ENCODE measurements at places on chromosomes 13 and 19.
A peak's percentile ranks its signal among the peaks of the same experiment; 100 is the strongest.

- DNase-seq: no peak
These were observed 634.4 kb upstream of the KLF12 start for GRCh38 chr13:74768521-74769085.

GRCh38 chr19:52689843-52690368, 44.9 kb downstream of the ZNF611 start:
- no peak for DNase-seq

GRCh38 chr19:45601524-45602374, at the start of gene GPR4:
Gene GPR4, minus strand, starts transcription at chr19:45602212. Its CDS starts 10,346 bp downstream, at chr19:45591866.
- no peak for DNase-seq

GRCh38 chr13:98405107-98405571, 171.8 kb downstream of the STK24 start:
- peak; percentile 55 for DNase-seq

DNA sequence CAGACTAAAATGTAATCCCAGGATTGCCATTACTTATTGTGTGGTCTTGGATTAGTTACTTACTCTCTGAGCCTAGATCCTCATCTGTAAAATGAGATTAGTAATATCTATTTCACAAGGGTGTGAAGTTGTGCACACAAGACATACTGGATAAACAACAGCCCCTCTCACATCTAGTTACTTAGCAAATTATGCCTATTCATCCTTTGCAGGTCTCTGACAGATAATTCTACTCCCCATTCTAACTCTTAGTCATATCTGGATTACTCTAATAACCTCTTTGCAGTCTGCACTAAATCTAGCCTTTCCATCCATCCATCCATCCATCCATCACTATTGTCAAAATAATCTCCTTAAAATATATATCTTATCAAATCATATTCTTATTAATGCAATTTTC, 12.4 kb downstream of the MTRF1 start:
- DNase-seq: no peak

DNA sequence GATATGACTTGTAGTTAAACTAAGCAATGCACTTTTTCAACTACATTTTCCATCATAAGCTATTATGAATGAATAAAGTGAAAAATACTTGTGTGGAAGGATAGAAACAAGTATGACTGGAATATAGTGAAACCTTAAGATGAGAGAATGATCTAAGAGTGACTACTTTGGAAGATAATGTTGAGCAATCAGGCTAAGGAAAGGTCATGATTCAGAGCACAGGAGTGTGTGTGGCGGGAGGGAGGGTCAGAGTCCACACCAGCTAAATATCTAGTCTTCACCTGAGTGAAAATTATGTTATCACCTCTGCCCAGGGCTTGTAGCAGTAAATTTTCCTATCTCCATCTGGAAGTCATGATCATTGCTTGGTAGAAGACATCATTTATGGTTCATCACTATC, 833.4 kb upstream of the ATXN8OS start:
- no peak for DNase-seq

DNA sequence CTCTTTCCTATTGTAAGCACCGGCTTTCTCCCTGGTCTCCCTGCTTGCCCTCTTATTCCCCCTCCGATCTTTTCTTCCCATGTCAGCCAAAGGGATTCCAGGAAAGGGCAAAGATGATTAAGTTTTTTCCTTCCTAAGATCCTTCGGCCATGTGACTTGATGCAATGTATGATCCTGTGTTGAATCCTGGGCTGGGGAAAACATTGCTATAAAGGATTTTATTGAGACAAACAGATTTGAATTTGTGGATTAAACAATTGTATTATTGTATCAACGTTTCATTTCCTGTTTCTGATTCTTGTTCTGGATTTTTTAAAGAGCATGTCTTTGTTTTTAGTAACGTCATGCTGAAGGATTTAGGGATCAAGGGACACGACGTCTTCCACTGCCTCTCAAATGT, 16.9 kb upstream of the ZNF541 start:
- no peak for DNase-seq

GRCh38 chr19:45897261-45897812, 5.1 kb downstream of the MYPOP start:
- DNase-seq: no peak

DNA sequence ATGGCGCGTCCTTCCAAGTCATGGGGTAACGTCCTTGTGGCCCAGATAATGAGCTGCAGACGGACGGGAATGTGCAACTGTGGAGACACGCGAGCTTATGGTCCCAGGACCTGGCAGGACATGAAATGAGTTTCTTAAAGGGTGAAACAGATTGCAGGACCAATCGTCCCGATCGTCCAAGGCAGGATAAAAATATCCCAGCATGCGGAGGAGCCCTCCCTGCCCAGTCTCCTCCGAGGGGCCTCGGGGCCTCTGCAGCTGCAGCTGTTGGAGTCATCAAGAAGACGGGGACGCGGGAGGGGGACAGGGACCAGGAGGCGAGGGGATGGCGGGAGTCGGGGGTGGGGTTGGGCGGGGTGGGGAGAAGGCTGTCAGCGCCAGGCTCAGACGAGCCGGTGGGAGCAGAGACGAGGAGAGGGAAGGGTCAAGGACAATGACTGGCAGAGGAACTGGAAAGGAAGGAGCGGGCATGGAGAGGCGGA, 14.4 kb upstream of the GARIN5A start:
- DNase-seq: no peak

GRCh38 chr13:77291774-77292173, 35.1 kb downstream of the MYCBP2 start:
- no peak for DNase-seq

DNA sequence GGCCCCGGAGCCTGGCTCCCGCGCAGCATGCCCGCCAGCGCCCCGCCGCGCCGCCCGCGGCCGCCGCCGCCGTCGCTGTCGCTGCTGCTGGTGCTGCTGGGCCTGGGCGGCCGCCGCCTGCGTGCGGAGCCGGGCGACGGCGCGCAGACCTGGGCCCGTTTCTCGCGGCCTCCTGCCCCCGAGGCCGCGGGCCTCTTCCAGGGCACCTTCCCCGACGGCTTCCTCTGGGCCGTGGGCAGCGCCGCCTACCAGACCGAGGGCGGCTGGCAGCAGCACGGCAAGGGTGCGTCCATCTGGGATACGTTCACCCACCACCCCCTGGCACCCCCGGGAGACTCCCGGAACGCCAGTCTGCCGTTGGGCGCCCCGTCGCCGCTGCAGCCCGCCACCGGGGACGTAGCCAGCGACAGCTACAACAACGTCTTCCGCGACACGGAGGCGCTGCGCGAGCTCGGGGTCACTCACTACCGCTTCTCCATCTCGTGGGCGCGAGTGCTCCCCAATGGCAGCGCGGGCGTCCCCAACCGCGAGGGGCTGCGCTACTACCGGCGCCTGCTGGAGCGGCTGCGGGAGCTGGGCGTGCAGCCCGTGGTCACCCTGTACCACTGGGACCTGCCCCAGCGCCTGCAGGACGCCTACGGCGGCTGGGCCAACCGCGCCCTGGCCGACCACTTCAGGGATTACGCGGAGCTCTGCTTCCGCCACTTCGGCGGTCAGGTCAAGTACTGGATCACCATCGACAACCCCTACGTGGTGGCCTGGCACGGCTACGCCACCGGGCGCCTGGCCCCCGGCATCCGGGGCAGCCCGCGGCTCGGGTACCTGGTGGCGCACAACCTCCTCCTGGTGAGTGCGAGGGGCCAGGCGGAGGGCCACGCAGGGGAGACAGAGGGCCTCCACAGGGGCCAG, at the start of gene KL:
Gene KL, plus strand, starts transcription at position 10 of the 909 bp plus-strand sequence. Its CDS starts 18 bp downstream, at position 28.
- peak; percentile 2 for DNase-seq

DNA sequence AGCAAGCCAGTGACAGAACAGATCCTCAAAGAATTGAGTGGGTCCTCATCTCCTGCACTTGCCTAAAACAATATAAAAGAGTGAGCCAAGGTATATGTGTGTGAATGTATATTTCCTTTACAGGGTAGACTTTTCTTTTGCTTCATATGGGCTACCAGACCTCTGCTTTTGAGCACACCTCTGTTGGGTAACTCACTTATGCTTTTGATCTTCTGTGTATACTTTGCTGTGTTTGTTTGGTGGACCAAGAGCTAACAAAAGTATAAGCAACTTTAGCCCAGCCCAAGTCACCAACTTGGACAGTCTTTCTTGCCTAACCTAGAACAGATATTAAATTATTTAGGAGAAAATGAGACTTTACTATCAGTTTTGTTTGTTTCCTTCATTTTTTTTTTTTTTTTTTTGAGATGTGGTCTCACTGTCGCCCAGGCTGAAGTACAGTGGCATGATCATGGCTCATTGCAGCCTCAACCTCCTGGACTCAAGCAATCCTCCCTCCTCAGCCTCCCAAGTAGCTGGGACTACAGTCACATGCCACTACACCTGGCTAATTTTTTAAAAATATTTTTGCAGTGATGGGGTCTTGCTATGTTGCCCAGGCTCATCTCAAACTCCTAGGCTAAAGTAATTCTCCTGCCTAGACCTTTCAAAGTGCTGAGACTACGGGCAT, 513.1 kb downstream of the DCT start:
- DNase-seq: no peak

DNA sequence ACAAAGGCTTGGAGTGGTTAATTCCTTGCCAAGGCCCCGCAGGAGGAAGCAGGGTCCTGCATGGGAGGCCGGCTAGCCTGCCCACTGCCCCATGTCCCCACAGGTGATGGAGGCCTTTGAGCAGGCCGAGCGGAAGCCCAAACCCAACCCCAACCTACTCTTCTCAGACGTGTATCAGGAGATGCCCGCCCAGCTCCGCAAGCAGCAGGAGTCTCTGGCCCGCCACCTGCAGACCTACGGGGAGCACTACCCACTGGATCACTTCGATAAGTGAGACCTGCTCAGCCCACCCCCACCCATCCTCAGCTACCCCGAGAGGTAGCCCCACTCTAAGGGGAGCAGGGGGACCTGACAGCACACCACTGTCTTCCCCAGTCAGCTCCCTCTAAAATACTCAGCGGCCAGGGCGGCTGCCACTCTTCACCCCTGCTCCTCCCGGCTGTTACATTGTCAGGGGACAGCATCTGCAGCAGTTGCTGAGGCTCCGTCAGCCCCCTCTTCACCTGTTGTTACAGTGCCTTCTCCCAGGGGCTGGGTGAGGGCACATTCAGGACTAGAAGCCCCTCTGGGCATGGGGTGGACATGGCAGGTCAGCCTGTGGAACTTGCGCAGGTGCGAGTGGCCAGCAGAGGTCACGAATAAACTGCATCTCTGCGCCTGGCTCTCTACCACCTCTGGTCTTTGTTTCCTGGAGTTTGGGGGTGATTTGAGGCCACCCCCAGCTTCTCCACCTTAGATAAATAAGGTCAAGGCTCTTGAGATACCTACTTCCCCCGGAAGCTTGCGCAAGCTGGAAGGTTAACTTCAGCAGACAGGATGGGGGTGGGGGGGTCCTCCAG, 2.6 kb downstream of the B3GNT8 start:
- DNase-seq: no peak

DNA sequence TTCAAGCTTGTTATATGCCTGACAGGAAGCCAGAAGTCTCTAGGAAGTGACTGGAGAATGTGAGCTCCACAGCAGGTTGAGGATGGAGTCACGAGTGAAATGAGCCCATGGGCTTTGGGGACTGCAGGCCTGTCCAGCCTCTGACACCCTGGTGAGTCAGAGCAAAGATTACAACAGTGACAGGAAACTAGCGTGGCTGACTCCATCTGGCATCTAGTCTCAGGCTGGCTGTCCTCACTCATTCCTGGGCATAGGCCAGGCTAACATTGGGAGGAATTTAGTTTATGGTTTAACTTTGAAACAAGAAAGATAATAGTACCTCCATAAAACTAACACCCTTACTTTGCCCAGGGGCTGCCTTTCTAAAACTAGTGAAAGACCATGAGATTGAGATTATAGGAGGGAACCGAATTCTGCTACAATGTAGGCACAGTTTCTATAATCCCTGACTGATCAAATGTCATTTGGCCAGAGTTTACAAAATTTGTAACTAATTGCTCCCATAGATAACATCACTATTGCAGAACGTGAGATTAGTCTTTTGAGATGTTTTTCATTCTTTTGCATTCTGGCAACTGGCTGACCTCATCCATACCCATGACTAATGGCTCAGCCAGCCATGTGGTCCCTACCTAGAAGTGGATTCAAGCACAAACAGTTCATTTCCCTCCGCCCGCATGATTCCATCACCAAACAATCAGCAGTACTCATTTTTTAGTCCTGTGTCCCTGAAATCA, 28.4 kb downstream of the PSG1 start:
- DNase-seq: peak; percentile 97

GRCh38 chr13:35767256-35767976, 290.9 kb upstream of the MAB21L1 start:
- DNase-seq: no peak

DNA sequence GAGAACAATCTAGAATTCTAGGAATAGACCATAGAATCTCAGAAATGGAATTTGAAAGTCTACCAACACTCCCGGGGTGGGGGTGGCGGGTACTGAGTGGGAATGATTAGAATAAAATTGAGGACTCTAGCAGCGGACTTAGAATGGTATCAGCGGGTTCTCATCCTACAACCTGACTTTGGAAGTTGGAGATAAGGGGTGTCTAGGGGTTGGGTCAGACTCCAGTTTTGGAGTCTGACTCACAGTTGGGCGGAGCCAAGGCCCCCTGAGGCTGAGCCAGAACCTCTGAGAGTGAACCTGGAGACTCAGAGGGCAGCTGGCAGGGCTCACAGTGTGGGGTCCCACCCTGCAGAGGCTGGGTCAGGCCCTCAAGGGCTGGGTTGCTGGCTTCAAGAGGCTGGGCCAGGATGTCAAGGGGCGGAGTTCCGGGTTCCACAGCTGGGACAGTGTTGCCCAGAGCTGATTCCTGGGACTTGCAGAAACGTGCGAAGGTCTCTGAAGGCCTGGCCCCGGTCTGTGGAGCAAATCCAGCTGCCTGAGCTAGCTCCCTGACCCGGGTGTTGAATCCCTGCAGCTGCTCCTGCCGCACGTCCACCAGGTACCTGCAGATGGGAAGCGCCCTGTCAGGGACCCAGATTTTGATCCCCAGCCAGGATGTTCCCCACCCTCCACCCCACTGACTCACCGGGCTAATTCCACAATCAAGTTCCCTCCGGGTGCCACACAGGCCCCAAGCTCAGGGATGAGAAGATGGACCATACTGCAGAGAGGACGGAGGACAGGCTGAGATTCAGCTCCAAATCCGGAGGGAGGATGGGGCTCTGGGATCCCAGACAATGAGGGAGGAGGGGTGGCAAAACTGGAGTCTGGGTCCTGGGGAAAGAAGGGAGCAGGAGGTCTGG, 1.6 kb upstream of the TNNI3 start:
- peak; percentile 37 for DNase-seq

DNA sequence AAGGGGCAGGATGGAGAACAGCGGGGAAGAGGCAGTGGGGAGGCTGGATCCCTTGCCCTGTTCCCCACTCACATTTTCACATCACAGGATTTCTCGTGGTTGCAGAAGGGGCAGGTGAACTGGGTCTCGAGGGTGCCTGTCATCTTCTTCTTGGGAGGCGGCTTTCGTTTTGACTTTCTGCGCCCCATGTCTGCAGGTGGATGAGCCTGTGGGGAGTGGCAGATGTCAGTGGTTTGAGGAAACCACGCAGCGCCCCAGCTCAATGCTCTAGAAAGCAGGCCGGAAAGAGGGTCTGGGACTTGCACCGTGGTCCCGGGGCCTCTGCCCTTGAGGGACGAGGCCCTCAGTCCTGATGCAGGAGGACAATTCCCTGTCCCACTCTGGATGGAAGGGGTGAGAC, 4.9 kb downstream of the ELOF1 start:
- no peak for DNase-seq

GRCh38 chr13:79060216-79060615, 345.8 kb downstream of the RBM26 start:
- DNase-seq: no peak
